ENCODE measurements at places on chromosomes 1 and 21.

GRCh38 chr1:20448671-20449071 is 37.3 kb downstream of the CAMK2N1 start:
- no peak for DNase-seq

DNA sequence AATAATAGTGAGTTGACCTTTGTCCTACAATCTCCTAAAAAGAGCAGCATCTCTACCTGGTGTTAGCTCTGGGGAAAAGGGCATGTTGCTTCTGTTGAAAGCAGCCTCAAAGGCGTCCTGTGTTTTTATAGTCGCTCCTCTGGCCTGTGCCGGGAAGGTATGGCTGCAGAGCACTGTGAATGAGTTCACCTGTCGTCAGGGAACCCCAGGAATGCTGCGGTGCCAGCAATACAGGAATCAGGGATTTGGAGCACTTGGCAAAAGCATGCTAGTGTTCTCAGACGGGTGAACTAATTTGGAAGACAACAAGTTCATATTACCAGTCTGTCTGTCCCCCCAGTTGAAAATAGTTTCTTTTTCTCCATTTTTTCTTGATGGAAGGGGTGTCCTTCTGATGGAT is 60.3 kb upstream of the PGD start:
- no peak for DNase-seq

DNA sequence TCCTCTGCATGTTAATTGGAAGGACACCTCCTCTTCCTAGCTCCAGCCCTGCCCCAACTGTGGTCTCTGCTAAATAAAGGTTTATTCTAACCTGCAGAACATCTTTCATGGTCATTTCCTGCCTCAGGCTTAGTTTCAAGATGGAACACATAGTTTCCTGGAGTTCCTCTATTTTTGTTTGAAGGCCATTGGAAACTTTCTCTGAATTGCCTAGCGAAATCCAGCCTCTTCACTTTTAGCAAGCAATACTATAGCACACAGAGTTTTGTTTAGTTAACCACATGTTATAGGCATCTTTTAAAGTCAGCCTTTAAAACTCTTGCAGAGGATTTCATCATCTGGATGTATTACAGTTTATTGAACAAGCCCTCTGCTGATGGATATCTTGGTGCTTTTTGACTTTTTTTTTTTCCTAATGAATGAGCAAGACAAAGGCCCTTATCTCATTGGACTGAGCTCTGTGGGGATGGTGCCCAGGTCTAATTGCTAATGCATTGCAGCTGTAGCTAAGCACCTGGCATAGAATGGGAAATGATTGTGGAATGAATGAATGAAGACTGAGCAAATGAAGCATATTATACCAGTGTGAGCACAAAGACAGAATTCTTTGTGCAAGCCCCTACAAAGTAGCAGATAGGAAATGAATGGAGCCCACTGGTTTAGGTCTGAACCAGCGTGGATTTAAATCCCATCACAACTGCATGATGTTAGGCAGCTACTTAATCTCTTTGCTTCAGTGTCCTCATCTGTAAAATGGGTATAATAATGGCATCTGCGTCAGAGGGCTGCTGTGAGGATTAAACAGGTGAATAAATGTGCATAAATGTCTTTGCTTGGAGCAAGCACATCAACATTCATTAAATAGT is 641 bp upstream of the CFAP107 start:
- DNase-seq, result no peak

DNA sequence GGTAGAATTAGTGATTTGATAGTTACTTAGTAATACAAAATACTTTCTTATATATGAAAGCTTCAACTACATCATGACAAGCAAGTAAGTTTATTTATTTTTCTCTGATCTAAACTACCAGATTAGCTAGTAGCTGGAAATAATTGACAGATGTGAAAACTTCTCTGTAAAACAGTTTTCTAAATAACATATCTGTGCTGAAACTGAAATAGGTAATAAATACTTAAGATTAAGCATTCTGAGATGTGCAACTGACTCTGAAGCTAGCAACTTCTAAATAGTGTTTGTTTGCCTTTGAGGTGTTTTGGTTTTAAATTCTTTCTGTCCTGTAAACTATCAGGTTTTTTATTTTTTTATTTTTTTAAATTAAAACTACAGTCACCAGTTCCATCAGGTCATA is 18.5 kb upstream of the LHX8 start:
- no peak for DNase-seq

GRCh38 chr1:56278061-56278460 is 301.3 kb downstream of the PLPP3 start:
- DNase-seq, result no peak

DNA sequence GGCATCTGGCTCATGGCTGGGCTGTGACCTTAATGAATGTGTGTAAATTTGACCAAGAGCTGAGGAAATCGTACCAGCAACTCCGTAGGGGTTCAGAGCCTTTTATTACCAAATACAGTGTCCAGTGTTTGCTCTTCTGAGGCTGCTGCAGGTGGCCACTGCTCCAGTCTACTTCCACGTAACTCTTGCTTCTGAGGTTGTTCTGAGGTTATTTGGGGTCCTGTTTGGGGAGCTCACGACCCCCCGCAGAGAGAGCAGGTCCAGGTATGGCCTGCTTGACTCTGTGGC is 33.6 kb downstream of the MAN1C1 start:
- no peak for DNase-seq
